ENCODE measurements at places on chromosomes 5 and 9.

DNA sequence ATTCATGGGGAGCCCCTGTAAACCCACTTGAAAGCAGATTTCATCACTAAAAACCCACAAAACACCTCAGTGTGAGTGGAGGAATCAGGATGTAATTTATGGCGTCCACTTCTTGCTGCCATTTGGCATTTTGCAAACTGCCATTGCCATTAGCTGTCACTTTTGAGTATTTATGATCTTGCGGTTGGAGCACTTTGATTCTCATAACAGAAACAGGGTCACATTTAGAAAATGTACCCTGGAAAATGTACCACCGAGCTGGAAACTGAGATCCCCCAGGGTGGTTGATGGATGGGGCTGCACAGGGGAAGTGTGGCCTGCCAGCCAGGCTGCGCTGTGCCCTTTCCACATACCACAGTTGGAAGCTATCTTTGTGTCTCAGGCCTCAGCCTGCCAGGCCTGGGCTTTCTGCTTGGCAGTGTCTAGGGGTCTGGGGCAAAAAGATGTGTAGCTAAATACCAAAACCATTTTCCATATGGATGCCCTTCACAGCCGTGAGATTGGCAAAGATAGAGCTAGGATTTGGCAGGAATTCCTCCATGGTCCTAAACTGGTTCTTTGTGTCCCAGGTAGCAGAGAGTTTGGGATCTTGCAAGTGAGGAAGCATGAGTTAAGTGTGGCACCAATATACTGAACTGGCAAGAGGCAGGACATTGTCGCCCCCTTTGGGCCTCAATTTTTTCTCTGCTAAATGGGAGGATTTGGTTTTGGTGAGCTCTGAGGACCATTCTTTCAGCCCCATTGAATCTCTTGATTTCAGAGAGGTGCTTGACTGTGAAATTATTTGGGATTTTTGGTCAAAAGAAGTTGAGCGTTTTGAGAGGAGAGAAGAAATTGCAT lies 46.2 kb downstream of the GALNT10 start:
- no peak for DNase-seq

- DNase-seq, result no peak
These were observed 48.1 kb upstream of the PCA3 start for GRCh38 chr9:76716085-76716672.

DNA sequence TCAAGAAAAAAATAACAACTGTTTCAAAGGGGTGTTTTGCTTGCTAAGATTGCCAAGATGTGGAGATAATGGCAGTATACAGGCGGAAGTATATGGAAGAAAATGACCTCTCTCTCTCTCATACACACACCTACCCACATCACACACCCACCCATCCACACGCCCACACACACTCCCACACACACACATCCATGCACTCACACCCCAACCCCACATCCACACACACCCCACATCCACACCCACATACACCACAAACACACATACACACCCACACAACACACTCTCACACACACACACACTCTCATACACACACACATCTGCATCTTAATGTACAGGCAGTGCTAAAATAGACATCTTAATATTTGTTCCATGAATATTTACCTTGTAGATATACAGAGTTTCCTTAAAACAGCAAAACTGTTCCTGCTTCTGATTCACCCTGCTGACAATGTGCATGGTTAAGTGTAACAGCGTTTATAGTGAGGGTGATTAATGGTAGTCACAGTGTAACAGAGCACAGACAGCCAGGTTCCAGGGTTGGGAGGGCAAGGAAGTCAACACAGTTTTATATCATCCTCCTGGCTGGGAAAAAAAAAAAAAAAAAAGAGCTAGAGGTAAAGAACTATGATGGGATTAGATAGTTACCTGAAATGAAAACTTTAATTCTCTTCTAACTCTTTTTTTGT lies 8.3 kb downstream of the BHMT2 start:
- DNase-seq, result no peak

- DNase-seq, result no peak
These were observed 25.0 kb upstream of the PALM2AKAP2 start for GRCh38 chr9:109755040-109755439.

DNA sequence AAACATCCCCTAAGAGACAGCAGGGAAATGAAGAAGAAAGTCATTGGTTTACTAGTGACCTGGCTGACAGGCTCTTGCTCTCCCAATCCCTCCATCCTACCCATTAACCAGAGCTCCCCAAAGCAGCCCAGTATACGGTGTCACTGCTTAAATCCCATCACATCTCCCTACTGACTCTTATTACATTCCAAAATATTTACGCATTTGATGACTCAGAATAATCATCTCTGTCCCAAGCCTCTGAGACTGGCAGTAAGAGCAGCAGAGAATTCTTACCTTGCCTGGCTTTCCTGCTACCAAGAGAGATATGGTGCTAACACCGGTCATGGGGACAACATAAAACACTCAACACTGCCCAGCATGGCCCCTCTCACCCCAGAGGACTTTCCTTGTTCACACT lies 20.2 kb upstream of the WHRN start:
- DNase-seq, result no peak

DNA sequence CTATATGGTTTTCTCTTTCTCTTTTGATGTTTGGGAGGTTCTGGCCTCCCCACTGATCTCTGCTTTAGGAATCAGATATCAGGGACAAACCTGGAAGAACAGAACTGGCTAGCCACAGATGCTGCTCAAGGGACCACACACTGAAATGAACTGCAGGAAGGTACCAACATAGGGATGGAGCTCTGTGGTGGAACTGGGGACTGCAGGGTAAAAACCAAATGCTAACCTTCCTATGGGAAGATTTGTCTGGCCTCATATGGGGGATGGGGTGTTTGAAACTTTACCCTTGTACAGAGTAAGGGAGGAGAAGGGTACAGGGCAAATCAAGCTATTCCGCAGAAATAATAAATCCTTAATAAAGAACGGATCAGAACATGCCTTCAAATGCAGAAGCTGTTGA lies 49.4 kb downstream of the ELOVL7 start:
- DNase-seq, result no peak

- DNase-seq, result no peak
These were observed 39.6 kb upstream of the SH3PXD2B start for GRCh38 chr5:172493906-172494305.

DNA sequence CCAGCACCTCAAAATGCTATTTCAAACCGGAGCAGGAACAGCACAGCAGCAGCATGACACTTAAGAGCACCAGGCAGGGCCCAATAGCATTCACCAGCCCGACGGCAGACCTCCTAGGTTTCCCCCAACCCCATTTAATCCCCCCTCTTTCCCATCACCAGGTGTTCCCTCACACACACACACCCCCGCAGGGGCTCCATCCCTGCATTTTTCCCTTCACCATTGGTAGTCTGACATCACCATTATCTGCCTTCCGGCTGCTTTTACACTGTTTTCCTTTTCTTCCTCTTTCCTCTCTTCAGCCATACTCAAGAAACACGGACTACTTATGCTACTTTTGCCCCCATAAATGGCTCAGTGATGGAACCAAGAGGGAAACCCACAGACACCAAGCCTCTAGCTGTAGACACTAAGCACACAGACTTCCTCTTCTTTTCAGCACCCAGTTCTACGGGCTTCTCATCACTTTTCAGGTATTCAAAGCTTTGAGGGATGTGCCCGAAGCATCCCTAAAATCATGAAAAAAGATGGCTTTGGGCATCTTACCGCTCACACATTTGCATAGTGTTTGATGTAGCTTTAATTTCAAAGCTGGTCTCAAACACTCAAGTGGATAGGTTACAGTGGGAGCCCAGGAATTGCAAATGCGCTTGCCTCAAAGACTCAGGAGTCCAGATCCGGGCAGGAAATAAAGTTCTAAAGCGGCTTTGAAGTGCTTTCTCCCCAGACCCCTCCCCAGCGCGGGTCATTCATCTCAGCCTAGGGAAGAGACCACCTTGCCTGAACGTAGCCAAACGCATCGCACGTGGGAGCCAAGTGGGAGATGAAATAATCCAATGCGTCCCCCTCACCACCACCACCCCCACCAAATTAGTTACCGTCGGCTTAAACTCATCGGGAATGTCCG lies 141.5 kb downstream of the TSSK1B start:
- peak; percentile 17 for DNase-seq

GRCh38 chr5:176810081-176810597 lies at the start of gene UNC5A:
Gene UNC5A, plus strand, starts transcription at chr5:176810559. Its CDS starts 192 bp downstream, at chr5:176810751.
- DNase-seq, result no peak

GRCh38 chr5:87138091-87138805 lies 129.4 kb upstream of the RASA1 start:
- no peak for DNase-seq

GRCh38 chr5:137215261-137215660 lies 283.9 kb downstream of the SPOCK1 start:
- DNase-seq, result no peak

GRCh38 chr5:53337827-53338226 lies 142.6 kb upstream of the FST start:
- no peak for DNase-seq

GRCh38 chr5:6496207-6496584 lies 47.5 kb downstream of the UBE2QL1 start:
- DNase-seq, result no peak

- DNase-seq, result no peak
These were observed 65.0 kb upstream of the SUB1 start for GRCh38 chr5:32520356-32520755.

- no peak for DNase-seq
These were observed 137.8 kb downstream of the MEF2C start for GRCh38 chr5:88745093-88745696.

DNA sequence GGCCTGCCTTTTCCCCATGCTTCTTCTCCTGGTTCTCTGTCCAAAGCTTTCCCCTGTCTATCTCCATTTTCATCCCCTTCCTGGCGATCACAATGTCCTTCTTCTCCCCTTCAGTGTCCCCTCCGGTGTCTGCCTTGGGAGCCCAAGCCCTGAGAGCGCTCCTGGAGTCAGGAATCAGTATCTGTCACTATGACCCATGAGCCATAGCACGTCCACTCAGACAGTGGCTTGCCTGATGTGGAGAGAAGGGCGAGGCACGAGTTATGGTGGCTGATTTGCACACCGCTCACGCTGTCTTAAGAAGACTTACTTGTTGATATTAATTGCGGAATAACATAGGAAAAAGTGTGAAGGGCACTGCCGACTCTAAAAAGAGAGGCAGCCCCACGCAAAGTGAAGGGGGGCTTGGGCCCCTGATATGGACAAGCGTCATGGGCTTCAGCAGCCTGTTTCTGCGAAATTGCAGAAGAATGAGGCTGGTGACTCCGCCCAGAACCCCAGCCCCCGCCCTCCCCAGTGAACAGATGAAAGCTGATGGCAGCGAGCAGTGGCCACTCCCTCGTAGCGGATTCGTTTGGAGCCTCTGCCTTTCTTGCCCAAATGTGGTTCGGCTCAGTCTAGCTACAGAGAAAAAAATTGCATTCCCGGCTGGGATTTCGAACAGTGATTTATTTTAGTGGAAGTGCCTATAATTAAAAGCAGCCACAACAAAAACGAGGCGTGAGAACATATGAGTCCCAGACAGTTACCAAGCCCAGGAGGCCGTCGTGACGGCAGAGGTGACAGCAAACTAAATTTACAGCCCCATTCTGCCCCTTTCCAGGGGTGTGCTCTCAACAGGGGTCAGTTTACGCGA lies 149.8 kb downstream of the ICE1 start:
- peak; percentile 5 for DNase-seq

- peak; percentile 83 for DNase-seq
These were observed 18.0 kb downstream of the MGAT1 start for GRCh38 chr5:180784497-180785097.

- no peak for DNase-seq
These were observed 79.7 kb upstream of the FCN2 start for GRCh38 chr9:134800791-134801339.

GRCh38 chr9:99778308-99778707 lies 43.4 kb upstream of the NR4A3 start:
- DNase-seq, result no peak

- no peak for DNase-seq
These were observed 417.8 kb downstream of the TMEM161B start for GRCh38 chr5:87850843-87851242.

GRCh38 chr5:154444556-154445421 lies 1.0 kb upstream of the SAP30L start:
- DNase-seq, result peak; percentile 59

DNA sequence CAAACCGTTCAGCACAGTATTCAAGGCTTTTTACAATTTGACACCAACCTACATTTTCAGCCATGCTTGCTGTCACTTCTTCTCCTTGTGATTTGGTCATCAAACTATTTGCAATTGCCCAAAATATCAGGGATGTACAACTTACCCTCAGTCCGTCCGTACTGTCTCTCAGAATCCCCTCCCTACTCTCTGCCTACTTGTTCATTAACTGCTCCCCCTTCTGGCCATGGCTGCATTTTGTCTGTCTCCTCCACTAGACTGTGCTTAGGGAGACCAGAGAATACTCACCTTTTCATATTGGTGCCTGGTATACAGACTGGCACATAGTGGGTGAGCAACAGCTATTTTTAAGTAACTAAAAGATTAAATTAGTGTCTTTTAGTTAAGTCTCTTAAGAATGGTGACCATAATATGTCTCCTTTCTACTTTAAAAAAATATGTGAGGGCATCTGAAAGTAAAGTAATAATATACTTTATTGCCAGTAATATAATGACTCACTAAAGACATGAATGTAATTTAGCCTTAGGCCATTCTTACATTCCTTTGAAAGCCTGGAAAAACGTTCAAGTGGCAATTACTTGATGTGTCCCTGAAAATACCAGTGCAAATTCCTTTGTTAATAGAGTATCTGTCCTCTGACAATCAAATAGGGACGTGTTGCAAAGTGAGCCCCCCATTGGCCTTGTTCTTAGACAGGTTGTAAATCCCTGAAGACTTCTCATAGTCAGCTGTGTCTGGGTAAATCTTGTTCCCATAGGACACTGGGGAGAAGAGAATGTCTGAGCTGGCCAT lies 27.8 kb downstream of the PRLR start:
- DNase-seq, result peak; percentile 79

DNA sequence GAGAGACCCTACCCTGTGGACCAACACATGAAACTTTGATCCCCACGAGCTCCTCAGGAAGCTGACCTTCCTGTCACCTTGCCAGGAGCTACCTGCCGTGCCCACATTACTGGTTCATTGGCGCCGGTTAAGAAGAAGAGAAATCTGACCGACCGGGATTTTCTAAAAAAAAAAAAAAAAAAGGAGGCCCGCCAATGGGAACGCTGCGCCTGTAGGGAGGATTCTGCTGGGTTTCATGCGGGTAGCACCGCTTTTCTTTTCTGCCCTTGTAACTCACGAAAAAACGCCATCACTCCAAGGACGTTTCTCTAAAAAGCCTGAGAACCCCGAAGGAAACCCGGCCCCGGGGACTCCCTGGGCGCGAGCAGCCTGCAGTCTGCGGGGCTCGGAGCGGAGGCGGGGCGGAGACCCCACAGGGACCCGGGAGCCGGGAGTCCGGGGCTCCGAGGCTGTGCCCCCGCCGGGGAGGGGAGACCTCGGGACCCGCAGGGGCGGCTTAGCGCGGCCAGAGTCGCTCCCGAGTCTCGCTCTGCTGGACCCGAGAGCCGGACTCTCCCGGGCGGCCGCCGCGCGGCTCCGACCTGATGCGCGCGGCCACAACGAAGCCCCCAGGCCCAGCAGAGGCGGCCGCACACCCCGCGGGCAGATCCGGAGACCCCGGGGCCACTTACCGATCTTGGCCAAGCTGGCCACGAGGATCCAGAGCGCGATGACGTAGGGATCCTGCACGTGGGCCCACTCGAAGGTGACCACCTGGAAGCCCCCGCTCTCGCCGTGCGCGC lies 617 bp downstream of the SLC9A3 start:
- no peak for DNase-seq

- no peak for DNase-seq
These were observed 7.8 kb downstream of the LIX1 start for GRCh38 chr5:97134634-97135033.

- no peak for DNase-seq
These were observed 18.2 kb downstream of the C9orf153 start for GRCh38 chr9:86241216-86241615.
